Left lung (tissue), 14 donors: ENCODE measurements at places on chromosomes 2 and 18. TPM values are rescaled to one million over a fixed set of nuclear protein-coding genes. Genes with fewer than 3 reads are reported as not detected.

Gene RIT2
- total RNA-seq = not detected

Gene CAPN10
- total RNA-seq = 31.2 TPM

Gene ADCY3
- total RNA-seq = 50.5 TPM

Gene PRLH
- total RNA-seq = not detected

Gene HOXD9
- 0.29 TPM for total RNA-seq

Gene EVA1A
- total RNA-seq = 23.2 TPM

Gene CDK15
- total RNA-seq = 0.84 TPM

Gene DOK6
- 5.3 TPM for total RNA-seq

Gene ATP6V1C2
- 0.17 TPM for total RNA-seq

Gene ASB18
- total RNA-seq = not detected

Gene INPP1
- total RNA-seq = 21.0 TPM

Gene TUBB8B
- not detected for total RNA-seq

Gene XIRP2
- total RNA-seq = 0.08 TPM

Gene LOXHD1
- 0.52 TPM for total RNA-seq

Gene CACNB4
- 6.8 TPM for total RNA-seq

Gene HAAO
- 11.5 TPM for total RNA-seq

Gene GNAL
- total RNA-seq = 1.8 TPM

Gene RTP5
- total RNA-seq = not detected

Gene TIA1
- 120 TPM for total RNA-seq

Gene CAD
- 51.2 TPM for total RNA-seq

Gene NPHP1
- total RNA-seq = 5.6 TPM

Gene ARHGAP15
- 16.8 TPM for total RNA-seq

Gene CPLX4
- total RNA-seq = not detected

Gene AKAIN1
- total RNA-seq = not detected

Gene EN1
- not detected for total RNA-seq

Gene POTEJ
- not detected for total RNA-seq

Gene IMPACT
- 32.5 TPM for total RNA-seq

Gene PTPN2
- total RNA-seq = 35.6 TPM

Gene VWA3B
- total RNA-seq = 3.5 TPM

Gene MC4R
- 0.16 TPM for total RNA-seq

Gene DNMT3A
- 38.7 TPM for total RNA-seq

Gene NDC80
- 7.3 TPM for total RNA-seq

Gene FOXD4L1
- total RNA-seq = 0.17 TPM
